ENCODE measurements at places on chromosomes 2 and 18. TPM values are rescaled to one million over a fixed set of nuclear protein-coding genes. Genes with fewer than 3 reads are reported as not detected.

GRCh38 chr18:72867746-72868584 lies at the start of gene NETO1:
TSS of gene NETO1 (minus strand) at chr18:72867987. CDS start at chr18:72867291, 696 bp downstream.
- H3K36me3 ChIP-seq = no peaks in the 10 kb centered on the region
- H3K4me3 ChIP-seq = peak within 1 kb of the TSS; percentile 56
- H3K27ac ChIP-seq = no peak within 1 kb of the TSS
- peaks cover 13% of the 10 kb centered on the region for H3K4me1 ChIP-seq
- no peak for DNase-seq

DNA sequence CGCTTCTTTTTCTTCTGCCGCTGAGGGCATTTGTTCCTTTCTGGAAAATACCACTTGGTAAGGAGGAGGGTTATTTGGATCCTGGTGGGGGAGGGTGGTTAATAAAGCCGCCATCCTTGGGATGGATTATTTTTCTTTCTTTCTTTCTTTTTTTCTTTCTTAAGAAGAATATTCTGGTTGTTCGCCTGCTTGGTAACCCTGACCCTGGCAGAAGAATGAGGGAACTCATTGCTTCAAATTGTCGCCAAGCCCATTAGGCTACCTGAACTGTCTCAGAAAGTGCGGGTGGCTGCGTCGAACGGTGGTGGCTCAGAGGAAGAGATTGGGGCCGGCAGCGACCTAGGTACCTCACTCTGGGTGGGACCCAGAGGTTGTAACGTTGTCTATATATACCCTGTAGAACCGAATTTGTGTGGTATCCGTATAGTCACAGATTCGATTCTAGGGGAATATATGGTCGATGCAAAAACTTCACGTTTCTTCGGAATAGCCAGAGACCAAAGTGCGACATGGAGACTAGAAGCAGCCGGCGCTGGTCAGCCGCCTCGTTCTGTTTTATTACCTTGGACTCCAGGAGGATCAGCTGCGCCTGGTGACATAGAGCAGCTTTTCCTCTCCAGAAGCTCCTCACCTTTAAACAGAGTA lies 1.3 kb upstream of the HOXD4 start:
- DNase-seq = no peak
- H3K4me1 ChIP-seq = no peaks in the 10 kb centered on the region
- H3K27ac ChIP-seq = no peak overlapping the region
- H3K4me3 ChIP-seq = no peak overlapping the region
- H3K36me3 ChIP-seq = no peaks in the 10 kb centered on the region
- H3K27me3 ChIP-seq = peaks cover 90% of the 10 kb centered on the region

DNA sequence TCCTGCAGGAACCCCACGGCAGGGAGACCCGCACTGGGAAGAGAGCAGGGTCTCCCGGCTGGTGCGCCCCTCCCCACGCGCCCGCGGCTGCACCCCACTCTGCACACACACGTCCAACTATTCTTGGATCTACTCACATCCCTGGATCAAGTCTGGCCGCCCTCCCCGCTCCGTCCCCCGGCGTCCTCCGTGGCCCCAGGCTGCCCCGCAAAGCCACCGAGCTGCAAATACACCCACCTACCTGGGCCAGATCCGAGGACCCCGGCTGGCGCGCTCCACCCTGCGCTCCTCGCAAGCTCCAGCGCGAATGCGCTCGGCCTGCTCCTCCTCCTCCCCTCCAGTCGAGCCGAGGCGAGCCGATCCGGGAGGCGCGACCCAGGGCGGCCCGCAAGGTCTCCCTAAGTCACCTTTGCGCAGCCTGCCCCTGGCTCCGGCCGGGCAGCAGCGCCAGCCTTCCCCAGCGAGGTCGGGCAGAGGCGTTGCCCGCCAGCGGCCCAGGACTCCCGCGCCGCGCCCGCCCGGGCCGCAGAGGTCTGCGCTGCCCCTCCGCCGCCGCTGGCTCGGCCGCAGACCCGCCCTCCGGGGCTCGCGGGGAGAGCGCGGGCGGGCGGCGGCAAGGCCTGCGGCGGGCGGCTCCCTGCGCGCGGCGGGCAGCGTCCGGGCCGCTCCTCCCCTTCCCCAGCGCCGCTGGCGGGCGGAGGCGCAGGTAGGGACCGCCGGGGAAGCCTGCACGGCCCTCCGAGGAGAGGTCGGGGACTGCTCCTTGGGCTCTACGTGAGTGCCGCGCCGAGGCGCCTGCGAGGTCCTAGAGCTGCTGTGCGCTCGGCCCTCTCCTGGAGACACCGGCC lies 126.0 kb downstream of the OSBPL1A start:
- H3K36me3 ChIP-seq = peaks cover 2% of the 10 kb centered on the region
- peak overlapping the region; percentile 66 for H3K27ac ChIP-seq
- H3K4me1 ChIP-seq = peaks cover 23% of the 10 kb centered on the region
- peak; percentile 94 for DNase-seq
- H3K4me3 ChIP-seq = peak overlapping the region; percentile 95
- H3K27me3 ChIP-seq = no peaks in the 10 kb centered on the region

GRCh38 chr2:101698844-101699754 lies 1.6 kb downstream of the MAP4K4 start:
- H3K4me3 ChIP-seq = no peak overlapping the region
- H3K27ac ChIP-seq = no peak overlapping the region
- DNase-seq = no peak
- H3K4me1 ChIP-seq = peaks cover 24% of the 10 kb centered on the region
- peaks cover 9% of the 10 kb centered on the region for H3K36me3 ChIP-seq

DNA sequence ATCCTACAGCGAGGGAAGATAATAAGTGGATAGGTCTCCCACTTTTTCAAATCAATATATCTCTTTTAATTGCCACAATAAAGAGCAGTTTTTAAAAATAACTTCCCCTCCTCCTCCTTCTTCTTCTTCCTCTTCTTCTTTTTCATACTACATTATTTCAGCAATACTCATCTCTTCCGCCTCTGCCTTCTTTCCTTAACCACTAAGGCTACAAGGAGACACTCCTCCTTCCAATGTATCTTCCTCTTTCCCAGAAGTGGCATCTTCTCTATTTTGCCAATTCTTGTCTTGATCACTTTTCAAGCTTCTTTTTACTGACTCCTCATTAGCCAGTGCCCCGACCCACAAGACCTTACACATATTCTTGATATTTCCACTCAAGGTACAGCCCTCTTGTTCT lies 546.6 kb upstream of the CHAC2 start:
- H3K4me1 ChIP-seq = no peaks in the 10 kb centered on the region
- peaks cover 23% of the 10 kb centered on the region for H3K27me3 ChIP-seq
- no peak overlapping the region for H3K27ac ChIP-seq

GRCh38 chr18:5980721-5981120 lies 85.4 kb upstream of the TMEM200C start:
- H3K36me3 ChIP-seq = no peaks in the 10 kb centered on the region
- no peak for DNase-seq
- no peak overlapping the region for H3K27ac ChIP-seq
- no peak overlapping the region for H3K4me3 ChIP-seq
- H3K4me1 ChIP-seq = peaks cover 2% of the 10 kb centered on the region

DNA sequence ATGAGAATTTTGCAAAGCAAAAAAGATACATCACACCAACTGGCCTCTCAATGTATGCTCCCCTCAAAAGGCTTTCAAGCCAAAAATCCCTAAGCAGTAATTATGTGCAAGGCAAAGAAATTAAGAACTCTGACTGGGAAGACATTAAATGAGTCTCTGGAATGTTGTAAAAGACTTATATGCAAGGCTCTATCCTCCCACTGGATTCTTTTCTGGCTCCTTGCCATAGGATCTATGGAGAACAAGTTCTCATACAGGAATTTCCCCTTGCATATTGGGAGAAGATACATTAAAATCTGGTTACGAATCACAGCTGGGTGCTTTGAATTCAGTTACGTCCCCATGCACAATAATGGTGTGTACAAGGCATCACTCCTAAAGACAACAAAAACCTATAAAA lies 73.4 kb upstream of the ATL2 start:
- H3K4me1 ChIP-seq = no peaks in the 10 kb centered on the region
- H3K27ac ChIP-seq = no peak overlapping the region
- H3K4me3 ChIP-seq = no peak overlapping the region
- peaks cover 15% of the 10 kb centered on the region for H3K27me3 ChIP-seq
- no peaks in the 10 kb centered on the region for H3K36me3 ChIP-seq

- H3K36me3 ChIP-seq = no peaks in the 10 kb centered on the region
- no peaks in the 10 kb centered on the region for H3K27me3 ChIP-seq
- peaks cover 19% of the 10 kb centered on the region for H3K4me1 ChIP-seq
Observed at GRCh38 chr2:31383471-31384153, 30.9 kb downstream of the XDH start.

DNA sequence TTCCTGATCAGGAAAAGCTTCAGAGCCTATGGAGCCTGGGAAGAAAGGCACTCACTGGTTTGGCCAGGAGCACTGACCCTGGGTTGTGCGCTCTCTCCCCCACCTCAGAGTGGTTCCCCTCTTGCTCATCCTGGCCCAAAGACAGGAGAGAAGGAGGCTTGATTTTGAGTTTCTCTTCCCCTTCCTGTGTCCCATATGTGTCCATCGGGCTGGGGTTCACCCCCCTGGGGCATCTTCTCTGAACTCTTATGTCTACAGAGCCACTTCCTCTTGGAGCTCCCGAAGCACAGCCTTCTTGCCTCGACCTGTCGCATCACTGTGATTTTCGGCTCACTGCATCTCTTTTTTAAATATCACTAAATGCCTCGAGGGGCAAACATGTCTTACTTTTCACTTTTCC lies 692.3 kb downstream of the RNF144A start:
- no peaks in the 10 kb centered on the region for H3K4me1 ChIP-seq
- no peak overlapping the region for H3K27ac ChIP-seq
- no peak overlapping the region for H3K4me3 ChIP-seq
- no peak for DNase-seq
- H3K27me3 ChIP-seq = no peaks in the 10 kb centered on the region
- H3K36me3 ChIP-seq = no peaks in the 10 kb centered on the region

DNA sequence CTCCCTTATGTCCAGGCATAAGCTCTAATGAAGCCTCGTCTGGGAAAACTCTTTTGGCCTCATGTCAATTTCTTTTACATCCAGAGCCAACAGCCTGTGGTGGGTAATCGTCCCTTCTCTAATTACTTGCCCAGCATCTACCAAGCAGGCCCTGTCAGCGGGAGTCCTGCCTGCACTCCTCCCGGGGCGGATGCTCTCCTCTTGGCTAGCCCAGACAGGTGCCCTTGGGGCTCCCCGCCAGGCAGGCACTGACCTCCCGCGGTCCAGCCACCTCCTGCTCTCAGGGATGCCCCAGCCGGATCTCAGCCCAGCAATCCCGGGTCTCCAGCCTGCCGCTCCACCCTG lies 74.2 kb downstream of the NCAPH start:
- H3K27me3 ChIP-seq = peaks cover 7% of the 10 kb centered on the region
- H3K36me3 ChIP-seq = peaks cover 2% of the 10 kb centered on the region
- no peak for DNase-seq
- H3K4me1 ChIP-seq = peaks cover 26% of the 10 kb centered on the region
- peak overlapping the region; percentile 56 for H3K27ac ChIP-seq

DNA sequence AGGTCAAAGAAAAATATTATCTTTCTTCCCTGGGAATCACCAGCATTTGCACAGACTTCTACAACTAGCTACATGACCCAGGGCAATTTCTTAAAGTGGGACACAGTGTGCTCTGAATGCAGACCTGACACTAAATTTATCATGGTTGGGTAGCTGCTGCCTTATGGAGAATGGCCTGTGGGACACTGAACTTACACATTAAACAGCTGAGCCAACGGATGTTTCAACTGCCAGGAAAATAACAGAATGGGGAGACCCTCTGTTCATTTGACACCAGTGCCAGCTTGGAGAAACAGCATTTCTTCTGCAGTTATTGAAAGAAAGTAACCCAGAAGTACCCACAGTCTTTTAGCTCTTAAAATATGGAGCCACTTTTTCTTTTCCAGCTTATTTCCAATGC lies 54.1 kb downstream of the SLC8A1 start:
- H3K27me3 ChIP-seq = no peaks in the 10 kb centered on the region
- no peak overlapping the region for H3K4me3 ChIP-seq
- H3K4me1 ChIP-seq = peaks cover 49% of the 10 kb centered on the region
- DNase-seq = no peak
- H3K36me3 ChIP-seq = no peaks in the 10 kb centered on the region

DNA sequence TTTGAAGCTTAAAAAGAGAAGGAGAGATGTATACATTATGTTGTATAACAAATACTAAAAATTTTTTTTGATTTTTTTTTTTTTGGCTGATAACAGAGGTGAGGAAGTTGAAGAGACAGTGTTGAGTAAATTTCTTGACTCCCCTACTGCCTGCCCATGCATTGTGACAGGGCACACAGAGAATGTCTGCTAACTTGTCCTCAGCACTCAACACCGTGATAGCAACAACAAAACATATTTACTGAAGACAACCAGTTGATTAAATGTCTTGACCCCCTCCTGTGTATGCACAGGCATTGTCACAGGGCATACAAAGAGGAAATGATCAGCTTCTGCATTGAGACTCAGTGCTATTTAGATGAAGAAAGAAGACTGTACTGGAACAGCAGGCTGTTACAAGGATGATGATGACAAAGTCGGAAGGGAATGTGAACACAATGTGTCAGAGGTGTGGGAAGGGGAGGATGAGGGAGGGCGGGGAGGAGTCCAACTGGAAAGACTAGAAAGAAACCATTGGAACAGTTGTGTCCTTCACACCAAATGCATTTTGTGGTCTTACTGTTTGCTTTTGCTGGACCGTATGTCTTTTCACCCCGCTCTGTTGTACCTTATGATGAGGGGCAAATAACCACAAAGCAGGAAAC lies 89.5 kb downstream of the CERS6 start:
- no peak overlapping the region for H3K4me3 ChIP-seq
- peaks cover 11% of the 10 kb centered on the region for H3K36me3 ChIP-seq
- H3K27me3 ChIP-seq = no peaks in the 10 kb centered on the region
- peak overlapping the region; percentile 53 for H3K27ac ChIP-seq

DNA sequence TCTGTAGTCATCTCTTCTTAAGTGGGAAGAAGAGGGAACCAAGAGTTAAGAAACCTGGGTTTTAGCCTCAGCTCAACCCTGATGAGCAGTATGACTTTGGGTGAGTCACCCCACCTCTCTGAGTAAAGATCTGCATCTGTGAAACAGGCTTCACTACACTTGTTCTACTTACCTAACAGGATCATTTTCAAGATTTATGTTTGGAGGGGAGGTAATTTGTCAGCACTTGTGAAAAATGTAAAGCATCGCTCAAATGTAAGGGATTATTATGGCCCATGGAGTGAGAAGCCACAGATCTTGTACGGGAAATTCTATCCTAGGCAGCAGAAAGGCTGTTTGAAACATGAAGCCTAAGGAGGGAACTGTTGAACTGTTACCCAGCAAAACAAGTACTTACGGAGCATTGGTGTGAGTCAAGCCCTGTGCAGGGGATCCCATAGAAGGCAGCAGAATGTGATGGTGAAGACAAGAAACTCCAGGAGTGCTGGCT lies 160.6 kb downstream of the PRKCE start:
- H3K27me3 ChIP-seq = no peaks in the 10 kb centered on the region
- peaks cover 47% of the 10 kb centered on the region for H3K4me1 ChIP-seq
- no peak for DNase-seq
- H3K27ac ChIP-seq = peak overlapping the region; percentile 25

GRCh38 chr18:22827741-22828140 lies 105.4 kb upstream of the RBBP8 start:
- peaks cover 2% of the 10 kb centered on the region for H3K27me3 ChIP-seq
- H3K4me1 ChIP-seq = peaks cover 7% of the 10 kb centered on the region
- H3K27ac ChIP-seq = no peak overlapping the region
- H3K36me3 ChIP-seq = peaks cover 1% of the 10 kb centered on the region
- H3K4me3 ChIP-seq = no peak overlapping the region
- DNase-seq = no peak

The SDC1 gene
- total RNA-seq = 11.4 TPM

The DYNAP gene
- not detected for total RNA-seq

The ANKRD62 gene
- not detected for total RNA-seq

The POTEE gene
- total RNA-seq = 0.92 TPM

The MGAT4A gene
- total RNA-seq = 2.1 TPM

The EMILIN1 gene
- total RNA-seq = 235 TPM

The TCF23 gene
- total RNA-seq = not detected

All from chondrocyte (in vitro differentiated cells).